ENCODE measurements at places on chromosomes 2 and 18.
A peak's percentile ranks its signal among the peaks of the same experiment; 100 is the strongest.

DNA sequence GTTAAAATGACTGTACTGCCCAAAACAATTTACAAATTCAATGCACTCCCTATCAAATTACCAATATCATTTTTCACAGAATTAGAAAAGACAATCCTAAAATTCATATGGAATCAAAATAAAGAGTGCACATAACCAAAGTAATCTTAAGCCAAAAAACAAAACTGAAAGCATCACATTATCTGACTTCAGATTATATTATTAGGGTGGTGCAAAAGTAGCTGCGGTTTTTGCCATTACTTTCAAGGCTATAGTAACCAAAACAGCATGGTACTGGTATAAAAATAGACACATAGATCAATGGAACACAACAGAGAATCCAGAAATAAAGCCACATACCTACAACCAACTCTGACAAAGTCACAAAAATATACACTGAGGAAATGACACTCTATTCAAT lies 396.6 kb downstream of the EIPR1 start:
- DNase-seq = no peak

GRCh38 chr2:64440843-64441242 lies 13.1 kb upstream of the LGALSL start:
- no peak for DNase-seq

DNA sequence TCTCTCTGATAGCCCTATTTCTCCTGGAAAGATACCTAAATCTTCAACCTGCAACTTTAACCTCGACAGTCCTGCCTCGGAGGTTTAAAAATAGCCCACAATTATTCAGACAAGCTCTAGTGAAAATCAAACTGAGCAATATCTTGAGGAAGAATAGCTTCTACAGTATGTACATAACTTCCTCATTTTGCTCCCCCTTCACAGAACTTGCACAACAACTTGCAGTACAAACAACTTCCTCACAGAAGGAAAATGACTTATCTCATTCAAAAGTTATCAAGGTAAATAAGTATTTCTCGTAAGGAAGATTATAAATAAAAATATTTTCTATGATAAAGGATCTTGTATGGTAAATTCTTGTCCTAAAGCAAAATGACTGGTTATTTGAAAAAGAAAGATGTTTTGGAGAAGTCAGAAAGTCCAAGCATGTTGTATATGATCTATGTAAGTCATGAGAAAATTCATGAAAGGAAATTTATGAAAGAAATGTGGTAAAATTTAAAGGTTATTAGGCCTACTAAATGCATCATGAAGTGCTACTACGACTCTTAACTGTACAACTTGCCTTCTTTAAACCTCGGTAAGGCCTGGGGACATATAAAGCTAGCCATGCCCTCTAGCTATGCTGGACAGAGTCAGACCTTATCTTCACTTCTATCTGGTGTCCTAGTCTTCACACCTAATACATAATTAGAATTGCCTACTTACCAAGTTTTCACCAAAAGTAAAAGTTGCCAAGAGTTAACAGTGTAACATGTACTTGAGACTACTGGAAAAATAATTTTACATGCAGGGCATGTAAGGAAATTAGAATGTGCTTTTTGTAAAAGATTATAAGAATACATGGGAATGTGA lies 394.5 kb downstream of the DLGAP1 start:
- peak; percentile 3 for DNase-seq

- peak; percentile 27 for DNase-seq
These were observed 114.7 kb upstream of the CYP1B1 start for GRCh38 chr2:38190542-38191218.

DNA sequence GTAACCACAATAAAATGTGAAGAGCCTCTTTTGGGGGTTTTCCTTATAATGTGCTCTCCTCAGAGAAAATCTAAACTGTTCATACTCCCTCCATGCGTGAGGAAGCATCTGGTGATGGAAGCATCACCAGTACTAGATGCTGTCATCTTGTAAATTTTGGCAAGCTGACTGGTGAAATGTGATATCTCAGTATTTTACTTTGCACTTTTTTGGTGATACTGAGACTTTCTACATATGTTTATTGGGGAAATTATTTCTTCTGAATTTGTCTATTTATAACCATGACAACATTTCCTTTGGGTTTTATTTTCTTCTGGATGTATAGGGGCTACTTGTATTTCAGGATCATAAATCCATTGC lies 95.9 kb upstream of the DLGAP1 start:
- no peak for DNase-seq
